ENCODE measurements at places on chromosomes 4 and X.

DNA sequence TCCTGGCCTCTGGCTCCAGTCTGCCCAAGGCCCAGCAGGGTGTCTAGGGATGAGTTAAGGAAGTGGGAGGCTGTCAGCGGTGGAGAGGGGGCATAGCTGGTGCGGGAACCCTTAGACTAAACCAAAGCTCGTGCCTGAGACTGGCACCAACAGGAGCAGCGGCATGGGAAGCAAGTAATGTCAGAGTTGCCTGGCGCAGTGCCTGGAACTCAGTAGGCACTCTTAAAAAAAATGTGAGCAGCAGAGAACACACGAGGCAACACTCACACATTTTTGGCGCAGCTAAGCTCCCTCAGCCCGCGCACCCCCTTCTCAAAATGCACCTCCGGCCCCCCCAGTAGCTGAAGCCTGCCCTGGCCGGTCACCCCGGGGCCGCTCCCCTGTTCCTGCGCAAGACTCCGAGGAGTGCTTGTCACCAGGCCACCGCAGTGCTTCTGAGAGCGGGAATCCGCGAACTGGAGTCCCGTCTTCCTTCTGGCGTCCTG, 583 bp downstream of the GABRE start:
- no peak for DNase-seq

- no peak for DNase-seq
These were observed 174.2 kb downstream of the MAPK10 start for GRCh38 chr4:86185659-86186058.

- no peak for DNase-seq
These were observed 162.6 kb upstream of the RAPGEF2 start for GRCh38 chr4:158940271-158940670.

DNA sequence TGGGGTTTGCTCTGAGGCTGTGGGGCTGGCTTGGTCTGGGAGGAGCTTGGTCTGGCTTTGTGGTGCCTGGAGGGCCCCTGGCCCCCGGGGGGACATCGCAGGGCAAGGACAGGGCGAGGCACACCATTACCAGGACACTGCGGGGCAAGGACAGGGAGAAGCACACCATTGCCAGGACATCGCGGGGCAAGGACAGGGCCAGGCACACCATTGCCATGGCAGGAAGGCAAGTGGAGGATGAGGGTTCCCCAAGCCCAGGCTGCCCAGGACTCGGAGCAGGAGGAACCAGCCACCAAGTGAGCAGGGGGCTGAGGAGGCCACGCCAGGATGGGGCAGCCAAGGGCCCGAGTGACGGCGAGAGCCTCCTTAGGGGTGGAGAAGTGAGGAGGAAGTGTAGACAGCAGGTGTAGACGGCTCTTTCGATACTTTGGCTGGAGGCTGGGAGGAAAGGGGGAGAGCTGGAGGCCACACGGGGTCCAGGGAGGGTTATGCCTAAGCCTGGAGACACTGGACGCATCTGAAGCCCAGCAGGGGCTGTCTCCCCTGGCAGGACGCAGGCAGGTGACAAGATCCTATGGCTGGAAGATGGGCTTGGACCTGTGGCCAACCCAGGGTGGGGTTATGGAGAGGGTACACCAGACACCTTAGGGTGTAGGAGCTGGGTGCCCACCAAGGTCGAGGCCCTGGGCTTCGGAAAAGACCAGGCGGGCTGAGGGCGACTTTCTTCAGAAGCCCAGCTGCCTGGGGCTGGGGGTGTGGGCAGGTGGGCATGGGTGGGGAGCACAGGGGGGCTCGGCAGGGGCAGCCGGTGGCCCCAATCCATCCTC, 7.3 kb downstream of the NKX1-1 start:
- DNase-seq: no peak

DNA sequence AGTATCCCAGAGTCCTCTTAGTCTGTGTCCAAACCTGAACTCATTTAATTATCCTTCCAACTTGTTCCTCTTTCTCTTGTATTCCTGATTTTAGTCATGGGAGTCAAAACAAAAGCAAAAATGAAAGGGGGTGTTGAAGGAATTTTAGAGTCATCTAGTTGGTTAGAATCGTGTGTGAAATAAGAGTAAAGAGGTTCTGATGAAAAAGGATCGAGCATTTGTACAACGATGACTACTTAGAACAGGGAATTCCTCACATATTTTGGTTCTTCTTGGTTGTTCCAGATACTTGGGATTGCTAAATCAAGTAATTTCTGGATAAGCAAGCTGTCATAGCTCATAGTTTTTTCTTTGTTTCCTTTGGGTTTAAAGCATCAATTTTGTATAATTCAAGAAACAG, 194.4 kb downstream of the BCOR start:
- no peak for DNase-seq

DNA sequence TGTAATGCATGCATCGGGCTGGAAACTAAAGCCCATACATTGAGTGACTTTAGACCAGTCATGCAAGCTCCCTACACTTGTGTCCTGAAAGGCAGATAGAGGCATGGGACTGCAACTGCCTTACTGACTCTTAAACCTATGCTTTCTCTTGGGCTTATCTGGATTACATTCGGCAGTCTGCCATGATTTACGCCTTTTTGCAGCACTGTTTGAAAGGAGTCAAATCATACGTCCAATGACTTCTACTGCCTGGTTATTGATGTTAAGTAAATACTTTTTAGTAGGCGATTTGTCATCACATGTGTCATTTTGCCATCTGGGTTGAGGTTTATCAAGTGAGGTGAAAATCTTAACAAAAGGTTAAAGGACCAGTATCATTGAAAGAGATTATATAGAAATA, 31.5 kb downstream of the SORBS2 start:
- DNase-seq: no peak

GRCh38 chr4:38455092-38455862, 208.7 kb upstream of the KLF3 start:
- DNase-seq: no peak

Measured in stimulated activated CD4-positive, alpha-beta T cell treated with anti-CD3 and anti-CD28 coated beads, Interleukin-12 subunit alpha, Interleukin-12 subunit beta, amount 100 ng/mL, for 48 hours (primary cell).